H9 (cell line): ENCODE measurements at places on chromosomes 4 and X. TPM values are rescaled to one million over a fixed set of nuclear protein-coding genes. Genes with fewer than 3 reads are reported as not detected.

- no peaks in the 10 kb centered on the region for H3K4me1 ChIP-seq
- no peak overlapping the region for H3K4me3 ChIP-seq
- peaks cover 29% of the 10 kb centered on the region for H3K36me3 ChIP-seq
- no peak for DNase-seq
- H3K27me3 ChIP-seq, result no peaks in the 10 kb centered on the region
Observed at GRCh38 chrX:3659761-3660160, 53.7 kb downstream of the PRKX start.

DNA sequence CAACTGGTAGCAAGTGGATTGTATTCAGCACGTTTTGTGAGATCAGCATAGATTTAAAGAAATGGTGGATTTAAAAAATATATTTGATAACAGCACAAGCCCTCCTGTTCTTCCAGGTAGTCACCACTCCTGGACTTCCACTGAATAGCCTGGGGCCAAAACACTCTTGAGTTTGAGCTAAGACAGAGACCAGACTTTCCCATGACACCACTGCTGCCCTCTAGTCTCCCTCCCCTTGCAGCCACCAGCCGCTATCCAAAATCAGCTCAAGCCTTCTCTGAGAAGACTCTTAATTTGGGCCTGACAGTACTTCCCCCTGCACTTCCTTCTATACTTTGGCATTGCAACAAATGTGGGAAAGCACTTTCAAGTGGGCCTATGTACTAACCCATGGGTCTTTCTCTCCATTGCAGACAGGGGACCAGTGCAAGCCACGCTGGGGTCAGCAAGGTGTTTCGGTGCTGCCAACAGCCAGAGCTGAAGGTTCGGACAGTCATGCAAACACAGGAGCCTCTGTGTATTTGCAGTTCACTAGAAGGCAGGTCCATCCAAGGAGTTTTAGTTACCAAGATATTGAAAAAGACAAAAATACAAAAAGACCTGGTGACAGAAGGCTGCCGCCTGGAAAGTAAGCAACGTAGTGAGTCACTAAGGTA, 40.5 kb upstream of the KLHL13 start:
- no peak overlapping the region for H3K27ac ChIP-seq
- no peaks in the 10 kb centered on the region for H3K27me3 ChIP-seq
- no peaks in the 10 kb centered on the region for H3K4me1 ChIP-seq
- no peak overlapping the region for H3K4me3 ChIP-seq

GRCh38 chrX:109872021-109872732, 130.7 kb upstream of the TMEM164 start:
- H3K27me3 ChIP-seq, result no peaks in the 10 kb centered on the region
- no peaks in the 10 kb centered on the region for H3K36me3 ChIP-seq
- H3K4me1 ChIP-seq, result no peaks in the 10 kb centered on the region

DNA sequence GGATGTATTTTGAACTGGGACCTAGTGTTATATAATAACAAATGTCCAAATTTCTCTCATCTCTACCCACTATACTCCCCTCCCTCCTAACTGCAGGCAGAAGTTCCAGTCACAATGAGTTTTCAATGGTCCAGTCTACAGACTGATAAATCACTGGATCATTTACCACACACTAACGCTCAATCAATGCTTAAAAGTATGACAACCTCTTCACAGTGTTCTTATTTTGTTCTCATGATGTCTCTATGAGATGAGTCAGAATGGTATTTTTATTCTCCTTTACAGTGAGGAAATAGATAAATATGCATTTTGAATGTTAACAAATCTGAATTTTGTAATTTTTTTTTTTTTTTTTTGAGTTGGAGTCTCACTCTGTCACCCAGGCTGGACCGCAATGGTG, 83.7 kb upstream of the ETNPPL start:
- H3K27ac ChIP-seq, result no peak overlapping the region
- H3K4me1 ChIP-seq, result peaks cover 3% of the 10 kb centered on the region; the same call in 1 of the 2 replicates
- no peak for DNase-seq
- H3K36me3 ChIP-seq, result no peaks in the 10 kb centered on the region
- H3K4me3 ChIP-seq, result no peak overlapping the region
- no peaks in the 10 kb centered on the region for H3K27me3 ChIP-seq

DNA sequence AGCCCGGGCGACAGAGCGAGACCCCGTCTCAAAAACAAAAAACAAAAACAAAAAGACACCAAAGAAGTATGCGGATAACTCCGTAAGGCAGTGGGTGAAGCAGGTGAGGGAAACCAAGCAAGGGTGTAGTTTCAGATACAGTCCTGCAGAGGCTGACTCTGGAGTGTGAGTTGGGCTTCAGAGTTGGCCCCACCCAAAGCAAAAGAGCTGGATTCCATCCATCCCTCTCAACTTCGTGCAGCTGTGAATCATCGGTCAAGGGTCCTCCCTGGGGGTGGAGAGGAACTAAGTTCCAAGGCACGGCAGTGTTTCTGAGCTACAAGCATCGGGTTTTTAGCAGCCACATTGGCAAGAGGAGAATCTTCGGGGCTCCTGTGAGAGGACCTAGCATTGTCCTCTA, 43.9 kb upstream of the FAM9A start:
- no peak for DNase-seq
- no peak overlapping the region for H3K27ac ChIP-seq
- no peak overlapping the region for H3K4me3 ChIP-seq
- no peaks in the 10 kb centered on the region for H3K27me3 ChIP-seq
- H3K4me1 ChIP-seq, result no peaks in the 10 kb centered on the region
- no peaks in the 10 kb centered on the region for H3K36me3 ChIP-seq

DNA sequence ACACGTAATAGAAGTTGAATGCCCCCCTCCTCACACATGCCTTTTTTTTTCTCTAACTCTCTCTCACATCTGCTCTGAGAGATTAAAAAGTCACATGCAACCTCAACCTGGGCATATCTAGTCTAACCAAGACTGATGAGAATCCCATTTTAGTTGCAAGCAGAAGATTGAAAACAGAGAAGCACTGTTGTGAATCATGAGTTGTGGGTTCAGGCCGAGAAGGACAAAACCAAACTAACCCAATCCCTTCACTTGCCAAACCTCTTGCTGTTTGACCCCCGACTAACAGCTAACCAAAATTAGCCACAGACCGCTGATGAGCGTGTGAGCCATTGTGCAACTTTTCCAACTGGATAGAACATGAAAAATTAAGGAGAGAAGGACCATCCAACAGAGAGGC, 31.8 kb downstream of the CXCL1 start:
- no peak overlapping the region for H3K4me3 ChIP-seq
- H3K36me3 ChIP-seq, result no peaks in the 10 kb centered on the region
- H3K4me1 ChIP-seq, result no peaks in the 10 kb centered on the region; the same call in 1 of the 2 replicates
- H3K27me3 ChIP-seq, result no peaks in the 10 kb centered on the region

DNA sequence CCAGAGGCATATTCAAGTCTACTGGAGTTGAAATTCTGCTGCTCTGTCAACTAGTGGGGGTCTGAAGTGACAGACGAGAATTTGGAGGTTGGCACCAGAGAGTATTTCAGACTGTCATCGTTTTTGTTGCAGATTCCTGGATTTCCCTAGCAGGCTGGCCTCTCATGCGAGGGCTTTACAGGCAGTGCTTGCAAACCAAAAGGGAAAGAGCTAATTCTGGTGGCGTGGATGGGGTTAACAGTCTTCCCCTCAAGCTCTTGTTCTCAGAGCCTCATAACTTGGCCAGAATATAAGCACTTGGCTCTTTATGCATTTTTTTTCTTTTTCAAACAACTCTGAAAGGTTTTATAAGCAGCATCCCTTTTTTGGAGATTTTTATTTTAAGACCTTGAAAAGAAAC, at the start of gene SPARCL1:
SPARCL1 (minus strand) TSS at position 190 of the 400 bp plus-strand sequence. CDS start 29,802 bp downstream, outside the sequence.
- H3K4me3 ChIP-seq, result no peak within 1 kb of the TSS
- peaks cover 2% of the 10 kb centered on the region; the same call in 1 of the 2 replicates for H3K4me1 ChIP-seq
- no peaks in the 10 kb centered on the region for H3K27me3 ChIP-seq
- H3K36me3 ChIP-seq, result peaks cover 7% of the 10 kb centered on the region
- no peak for DNase-seq

- no peak for DNase-seq
- no peak overlapping the region for H3K4me3 ChIP-seq
- no peaks in the 10 kb centered on the region; the same call in 1 of the 2 replicates for H3K27me3 ChIP-seq
- no peaks in the 10 kb centered on the region for H3K4me1 ChIP-seq
- no peak overlapping the region for H3K27ac ChIP-seq
- H3K36me3 ChIP-seq, result 0 out of 2 replicates have a peak, but pooled peaks cover 2% of the 10 kb centered on the region
Observed at GRCh38 chr4:6556263-6556662, 18.7 kb upstream of the MAN2B2 start.

DNA sequence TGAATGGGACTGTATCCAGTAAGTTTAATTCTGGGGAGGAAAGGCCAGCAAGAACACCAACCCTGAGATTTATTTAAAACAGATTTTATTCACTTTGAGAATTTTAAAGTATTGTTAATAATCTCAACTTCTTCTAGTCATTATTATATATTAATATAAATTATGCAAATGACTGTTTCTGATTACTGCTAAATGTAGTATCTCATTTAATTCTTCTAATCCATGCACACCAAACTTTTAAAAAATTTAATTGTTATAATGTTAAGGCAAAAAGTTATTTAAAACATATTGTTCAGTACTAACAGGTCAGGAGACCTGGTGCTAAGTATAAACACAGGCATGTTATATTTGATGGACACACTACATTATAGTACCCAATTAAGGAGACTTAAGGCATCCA, 8.1 kb downstream of the RLIM start:
- peaks cover 25% of the 10 kb centered on the region for H3K36me3 ChIP-seq
- H3K27me3 ChIP-seq, result no peaks in the 10 kb centered on the region
- H3K27ac ChIP-seq, result no peak overlapping the region
- no peaks in the 10 kb centered on the region; the same call in 1 of the 2 replicates for H3K4me1 ChIP-seq
- no peak for DNase-seq

GRCh38 chrX:1322393-1322792, 14.2 kb upstream of the IL3RA start:
- DNase-seq, result no peak
- no peak overlapping the region for H3K4me3 ChIP-seq
- no peaks in the 10 kb centered on the region for H3K27me3 ChIP-seq
- H3K36me3 ChIP-seq, result no peaks in the 10 kb centered on the region

DNA sequence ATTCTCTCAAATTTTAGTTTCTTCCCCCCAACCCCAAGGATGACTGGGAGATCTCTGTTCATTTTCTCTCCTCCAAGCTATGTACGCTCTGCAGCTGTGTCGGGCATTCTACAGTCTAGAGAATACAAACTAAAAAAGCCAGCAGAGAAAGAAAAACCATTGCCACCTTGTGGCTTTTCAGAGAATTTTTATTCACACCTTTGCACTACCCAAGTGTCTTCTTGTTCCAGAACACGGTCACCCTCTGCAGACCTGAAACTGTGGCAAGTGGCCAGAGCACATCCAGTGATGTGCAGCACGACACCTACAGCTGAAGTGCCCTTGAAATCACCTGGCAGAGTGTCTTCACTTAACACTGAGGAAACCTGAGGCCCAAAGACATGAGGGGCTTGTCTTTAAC, 68.6 kb downstream of the CHST7 start:
- H3K27ac ChIP-seq, result no peak overlapping the region
- H3K36me3 ChIP-seq, result peaks cover 41% of the 10 kb centered on the region
- H3K4me3 ChIP-seq, result no peak overlapping the region
- no peaks in the 10 kb centered on the region; the same call in 1 of the 2 replicates for H3K27me3 ChIP-seq
- no peak for DNase-seq

- H3K4me1 ChIP-seq, result peaks cover 3% of the 10 kb centered on the region
- H3K27ac ChIP-seq, result peak overlapping the region; percentile 43
- no peaks in the 10 kb centered on the region for H3K27me3 ChIP-seq
- peak; percentile 86 for DNase-seq
Observed at GRCh38 chr4:112817933-112818593, 181.1 kb downstream of the LARP7 start.

DNA sequence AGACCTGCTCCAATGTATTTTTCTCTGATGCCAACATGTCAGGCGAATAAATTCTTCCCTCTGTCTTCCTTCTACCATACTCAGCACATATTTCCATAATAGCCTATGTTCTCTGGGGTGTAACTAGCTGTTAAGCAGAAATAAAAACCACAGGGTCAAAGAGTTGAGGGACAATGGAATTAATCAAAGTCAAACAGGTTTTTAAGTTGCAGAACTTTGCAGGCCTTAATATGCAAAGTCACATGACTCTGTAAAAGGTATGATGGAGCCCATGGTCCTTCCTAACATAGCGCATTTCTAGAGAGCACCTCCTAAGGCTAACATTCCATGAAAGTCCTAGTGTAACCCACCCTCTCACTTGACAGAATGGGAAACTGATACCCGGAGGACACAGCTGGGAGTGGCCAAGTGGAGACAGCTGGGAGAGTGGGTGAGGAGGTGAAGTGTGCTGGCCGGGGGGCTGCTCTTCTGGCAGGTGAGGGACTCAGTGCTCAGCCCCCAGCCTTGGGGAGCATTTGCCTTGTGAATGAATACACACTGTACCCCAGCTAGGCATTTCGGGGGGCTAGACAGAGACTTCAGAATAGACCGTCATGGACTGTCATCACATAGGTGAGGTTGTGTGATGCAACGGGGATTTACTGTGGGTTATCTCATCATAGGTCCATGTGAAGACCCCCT, 8.4 kb upstream of the SORCS2 start:
- H3K36me3 ChIP-seq, result no peaks in the 10 kb centered on the region; the same call in 1 of the 2 replicates
- no peak overlapping the region for H3K27ac ChIP-seq
- no peaks in the 10 kb centered on the region for H3K4me1 ChIP-seq
- no peaks in the 10 kb centered on the region for H3K27me3 ChIP-seq

GRCh38 chr4:89266128-89266527, 41.5 kb downstream of the GPRIN3 start:
- no peak overlapping the region for H3K4me3 ChIP-seq
- H3K4me1 ChIP-seq, result no peaks in the 10 kb centered on the region
- no peak for DNase-seq

DNA sequence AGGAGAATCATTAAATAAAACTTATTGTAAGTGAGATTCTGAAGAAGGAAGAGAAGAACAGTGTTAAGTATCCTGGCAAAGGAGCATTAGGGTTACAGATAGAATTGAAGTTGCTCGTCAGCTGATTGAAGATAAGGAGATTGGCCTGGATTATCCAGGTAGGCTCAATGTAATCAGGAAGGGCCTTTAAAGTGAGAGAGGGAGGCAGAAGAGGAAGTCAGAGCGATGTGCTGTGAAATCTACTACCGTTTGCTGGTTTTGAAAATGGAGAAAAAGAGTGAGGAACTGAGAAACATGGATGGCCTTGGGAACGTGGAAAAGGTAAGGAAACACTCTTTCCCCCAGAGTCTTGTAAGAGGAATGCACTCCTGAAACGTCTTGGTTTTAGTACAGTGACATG, 245.7 kb downstream of the ANTXR2 start:
- no peak overlapping the region for H3K4me3 ChIP-seq
- H3K27ac ChIP-seq, result no peak overlapping the region
- H3K36me3 ChIP-seq, result peaks cover 3% of the 10 kb centered on the region; the same call in 1 of the 2 replicates

- H3K27me3 ChIP-seq, result no peaks in the 10 kb centered on the region
- peaks cover 27% of the 10 kb centered on the region for H3K36me3 ChIP-seq
- no peaks in the 10 kb centered on the region for H3K4me1 ChIP-seq
- DNase-seq, result no peak
Observed at GRCh38 chr4:139470997-139471665, 17.2 kb downstream of the RAB33B start.

GRCh38 chrX:12947545-12948235, 27.2 kb upstream of the TMSB4X start:
- H3K4me1 ChIP-seq, result peaks cover 4% of the 10 kb centered on the region; the same call in 1 of the 2 replicates
- H3K36me3 ChIP-seq, result peaks cover 5% of the 10 kb centered on the region; the same call in 1 of the 2 replicates
- no peak overlapping the region for H3K4me3 ChIP-seq
- H3K27me3 ChIP-seq, result no peaks in the 10 kb centered on the region
- H3K27ac ChIP-seq, result no peak overlapping the region
- DNase-seq, result no peak

Gene PIN4
- total RNA-seq, result 15.6 and 16.3 TPM in 2 replicates

Gene UCHL1
- total RNA-seq, result 513 and 522 TPM in 2 replicates

Gene MAGEA10
- total RNA-seq, result not detected in 2 replicates
